CD4-positive, alpha-beta T cell treated with Interleukin-1 beta for 1 hour (primary cell): ENCODE measurements at places on chromosomes 3 and 15.

DNA sequence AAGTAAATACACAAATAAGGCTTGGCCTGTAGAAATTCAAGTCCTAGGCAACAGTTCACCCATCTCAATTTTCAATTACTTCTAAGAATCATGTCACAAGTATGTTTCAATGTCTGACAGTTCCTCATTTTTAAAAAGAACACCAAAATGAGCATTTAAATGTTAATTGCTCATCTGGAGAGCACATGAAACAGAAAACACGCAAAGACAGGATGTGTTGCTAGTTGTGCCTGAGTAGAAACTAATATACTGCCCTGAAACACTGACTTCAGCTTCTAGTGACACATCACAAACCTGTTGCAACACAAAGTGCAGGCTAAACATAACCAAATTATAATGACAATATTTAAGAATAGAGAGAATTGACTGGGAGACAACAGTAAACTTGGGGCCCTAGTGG is 167.3 kb upstream of the THBS1 start:
- no peak for DNase-seq

DNA sequence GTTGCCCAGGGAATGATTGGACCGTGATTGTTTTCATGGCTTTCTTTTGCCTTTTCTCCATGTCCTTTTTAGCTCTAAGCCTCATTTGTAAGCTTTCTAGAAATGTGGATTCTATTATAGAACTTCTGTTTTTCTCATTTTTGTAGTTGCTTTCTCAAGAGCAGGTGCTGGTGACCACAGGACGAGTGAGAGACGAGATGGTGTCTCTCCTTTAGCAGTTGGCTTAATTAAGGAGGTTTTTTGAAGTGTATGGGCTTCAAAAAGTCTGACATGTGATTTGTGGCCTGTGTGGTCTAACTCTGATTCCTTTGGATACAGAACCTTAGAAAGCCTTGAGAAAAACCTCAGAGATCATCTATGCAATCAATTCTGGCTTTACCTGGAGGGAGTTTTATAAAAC is 292.8 kb downstream of the LPP start:
- DNase-seq: no peak

GRCh38 chr3:123348471-123349200 is 100.3 kb downstream of the ADCY5 start:
- no peak for DNase-seq

DNA sequence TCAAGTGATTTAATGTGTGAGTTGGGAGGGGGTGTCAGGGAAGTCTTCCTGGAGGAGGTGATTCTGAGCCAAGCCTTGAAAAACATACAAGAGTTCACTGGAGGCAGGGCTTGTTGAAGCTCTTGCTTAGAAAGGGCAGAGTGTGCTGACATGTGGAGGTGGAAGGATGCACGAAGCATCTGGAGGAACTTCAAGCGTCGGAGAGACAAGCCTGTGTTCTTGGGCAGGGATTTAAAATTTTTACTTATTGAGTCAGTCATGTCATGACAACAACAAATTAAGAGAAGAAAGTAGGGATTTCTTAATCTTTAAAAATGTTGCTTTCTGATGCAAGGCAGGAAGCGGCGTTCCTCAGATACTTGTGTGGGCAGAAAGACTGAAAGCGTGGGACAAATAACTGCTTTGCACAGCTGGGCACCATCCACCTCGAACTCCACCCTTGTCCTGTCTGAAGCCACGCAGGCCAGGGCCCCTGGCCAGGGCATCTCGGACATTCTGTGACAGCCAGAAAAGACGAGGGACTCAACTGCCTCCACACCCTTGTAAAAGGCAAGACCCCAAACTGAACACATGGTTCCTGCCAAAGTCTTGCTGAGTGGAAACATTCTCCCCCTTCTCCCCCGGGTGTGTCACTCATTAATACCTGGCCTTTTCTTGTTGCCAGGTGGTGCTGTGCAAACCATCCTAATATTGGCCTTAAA is 6.9 kb upstream of the IL16 start:
- DNase-seq: no peak

DNA sequence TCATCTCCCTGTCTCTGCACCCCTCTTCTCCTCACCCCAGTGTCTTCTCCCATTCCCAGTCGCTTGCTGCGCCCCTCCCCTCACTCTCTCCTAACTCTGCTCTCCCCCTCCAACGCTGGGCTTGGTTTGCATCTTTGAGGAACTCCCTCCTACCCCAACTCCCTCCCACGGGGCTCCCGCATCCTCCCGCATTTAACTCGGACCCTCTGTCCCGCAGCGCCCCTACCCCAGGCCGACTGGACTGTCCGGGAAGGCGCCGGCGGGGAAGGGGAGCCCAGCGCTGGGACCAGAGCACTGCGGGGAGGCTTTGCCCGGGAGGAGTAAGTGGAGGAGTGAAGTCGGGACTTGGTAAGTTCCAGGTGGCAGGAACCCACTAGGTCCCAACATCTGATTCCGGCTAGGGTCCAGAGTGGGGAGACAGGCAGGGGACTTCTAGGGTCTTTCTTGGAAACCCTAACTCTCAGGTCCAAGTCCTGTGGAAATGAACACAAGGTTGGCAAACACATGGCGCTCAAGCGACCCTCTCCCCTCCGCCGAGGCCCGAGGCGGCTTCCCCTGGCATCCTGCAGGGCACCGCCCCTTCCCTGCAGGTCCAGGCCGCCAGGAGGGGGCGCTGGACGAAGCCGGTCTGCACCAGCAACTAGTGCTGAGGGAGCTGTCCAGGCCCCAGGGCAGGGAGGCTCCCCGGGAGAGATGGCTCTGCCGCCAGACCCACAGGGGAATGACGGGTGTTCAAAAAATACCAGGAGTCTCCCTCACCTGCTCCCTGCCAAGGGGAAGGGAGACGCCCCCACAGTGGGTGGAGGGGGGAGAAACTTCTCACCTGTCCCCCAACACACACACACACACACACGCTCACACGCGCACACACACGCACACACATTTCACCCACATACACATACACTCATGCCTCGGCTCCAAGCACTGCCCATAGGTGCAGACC is 53.2 kb downstream of the LHFPL4 start:
- DNase-seq: peak; percentile 48

- DNase-seq: peak; percentile 51
These were observed 65.8 kb downstream of the MB21D2 start for GRCh38 chr3:192851821-192852372.

GRCh38 chr3:49715611-49716121 is 3.8 kb downstream of the AMIGO3 start:
- no peak for DNase-seq
